Stimulated activated naive CD8-positive, alpha-beta T cell treated with anti-CD3 and anti-CD28 coated beads, Interleukin-15, Interleukin-2, amounts not matched to agents 100 U/mL and 50 U/mL, for 24 hours (primary cell): ENCODE measurements at places on chromosomes 4 and X.

GRCh38 chrX:50881028-50881427 is 29.5 kb upstream of the BMP15 start:
- no peak for DNase-seq

GRCh38 chr4:75099321-75099720 is 166.4 kb downstream of the PARM1 start:
- DNase-seq, result no peak

- DNase-seq, result no peak
Observed at GRCh38 chr4:30722359-30723200, 2.4 kb downstream of the PCDH7 start.

DNA sequence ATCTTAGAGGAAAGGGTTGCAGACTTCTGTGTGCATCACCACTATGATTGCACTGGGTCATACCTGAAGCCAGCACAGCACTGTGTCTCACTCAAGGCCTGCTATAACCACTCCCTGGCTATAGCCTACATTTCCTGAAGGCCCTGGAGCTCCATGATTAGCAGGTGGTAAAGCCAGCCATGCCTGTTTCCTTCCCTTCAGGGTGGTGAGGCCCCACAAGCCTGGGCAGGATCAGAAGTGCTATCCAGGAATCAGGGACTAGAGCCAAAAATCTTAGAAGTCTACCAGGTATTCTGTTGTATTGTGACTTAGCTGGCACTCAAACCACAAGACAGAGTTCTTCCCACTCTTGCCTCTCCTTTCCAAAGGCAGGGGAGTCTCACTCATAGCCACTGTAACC is 734.6 kb downstream of the GLUD2 start:
- no peak for DNase-seq

DNA sequence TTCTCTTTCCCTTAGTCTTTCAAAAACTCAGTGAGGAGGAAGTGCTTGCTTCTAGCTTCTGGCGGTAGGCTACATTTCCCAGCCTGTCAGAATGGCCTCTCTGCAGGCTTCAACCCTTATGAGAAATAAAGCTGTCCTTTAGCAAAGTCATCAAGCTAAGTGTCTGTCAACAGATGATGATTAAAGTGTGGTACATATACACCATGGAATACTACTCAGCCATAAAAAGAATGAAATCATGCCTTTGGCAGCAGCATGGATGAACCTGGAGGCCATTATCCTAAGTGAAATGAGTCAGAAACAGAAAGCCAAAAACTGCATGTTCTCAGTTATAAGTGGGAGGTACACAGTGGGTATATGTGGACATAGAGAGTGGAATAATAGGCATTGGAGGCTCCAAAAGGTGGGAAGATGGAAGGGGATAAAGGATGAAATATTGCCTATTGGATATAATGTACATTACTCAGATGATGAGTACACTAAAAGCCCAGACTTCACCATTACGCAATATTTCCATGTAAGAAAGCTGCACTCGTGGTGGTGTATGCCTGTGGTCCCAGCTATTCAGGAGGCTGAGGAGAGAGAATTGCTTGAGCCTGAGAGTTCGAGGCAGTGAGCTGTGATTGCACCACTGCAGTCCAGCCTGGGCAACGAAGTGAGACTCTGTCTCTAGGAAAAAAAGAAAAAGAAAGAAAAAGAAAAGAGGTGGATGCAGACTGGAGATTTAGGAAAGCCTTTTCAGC is 7.9 kb downstream of the TRIM2 start:
- no peak for DNase-seq
